ENCODE measurements at places on chromosomes 5 and 9.

DNA sequence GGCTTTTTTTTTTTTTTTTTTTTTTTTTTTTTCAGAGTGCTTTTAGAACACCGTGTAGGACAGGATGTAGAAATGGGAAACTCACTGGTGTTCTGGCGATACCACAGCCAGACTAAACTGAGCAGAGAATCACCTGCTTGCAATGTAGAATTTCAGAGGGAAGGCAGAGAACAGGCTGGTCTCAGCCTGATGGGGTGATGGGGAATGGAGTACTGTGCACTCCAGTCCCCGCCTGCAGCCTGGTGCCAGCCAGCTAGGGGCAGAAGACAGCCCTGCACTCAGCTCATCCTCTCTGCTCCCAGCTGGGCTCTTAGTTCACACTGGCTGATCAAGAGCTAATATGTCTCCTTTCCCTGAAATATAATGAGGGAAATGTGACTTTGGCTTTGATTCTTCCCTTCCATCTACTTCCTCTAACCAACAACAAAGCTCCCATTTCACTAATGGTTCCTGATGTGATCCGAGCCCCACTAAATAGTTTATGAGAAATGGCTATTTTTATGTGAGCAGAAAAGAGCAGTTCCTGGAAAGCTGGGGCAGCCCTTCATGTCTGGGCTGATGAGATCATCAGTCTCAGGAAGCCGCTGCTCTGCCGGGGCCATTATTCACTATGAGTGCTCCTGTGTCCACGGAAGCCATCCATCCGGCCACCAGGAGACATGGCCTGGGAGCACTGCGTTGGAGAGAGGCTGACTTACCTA lies 209.7 kb downstream of the GADD45G start:
- peak; percentile 62 for DNase-seq

DNA sequence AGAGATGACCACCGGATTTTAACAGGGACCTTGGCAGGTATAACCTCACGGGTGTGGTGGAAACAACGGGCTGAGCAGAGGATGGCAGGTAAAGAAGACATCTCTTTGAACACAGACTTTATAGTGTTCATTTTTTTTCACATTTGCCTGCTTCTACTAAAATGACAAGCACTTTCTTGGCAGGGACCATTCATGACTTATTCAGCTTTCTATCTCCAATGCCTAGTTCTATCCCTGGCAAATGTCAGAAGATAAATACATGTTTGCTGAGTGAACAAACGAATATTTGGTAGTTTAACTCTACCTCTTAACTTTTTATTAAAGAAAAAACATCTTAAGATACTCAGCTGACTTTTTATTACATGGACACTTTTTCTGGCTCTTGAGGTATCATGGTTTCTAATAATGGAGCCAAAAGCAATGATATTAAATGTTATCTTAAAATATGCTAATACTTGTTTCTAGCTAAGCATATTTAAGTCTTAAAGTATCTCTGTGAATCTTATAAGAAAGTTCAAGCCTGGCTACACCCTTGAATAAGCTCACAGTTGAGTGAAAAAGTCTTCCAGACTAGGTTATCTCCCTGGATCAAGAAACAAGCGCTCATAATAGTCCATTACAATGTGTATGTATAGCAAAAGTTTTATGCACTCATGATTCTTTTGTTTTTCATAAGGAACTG lies 8.5 kb downstream of the ELL2 start:
- no peak for DNase-seq

GRCh38 chr9:130576176-130576575 lies 3.2 kb upstream of the FUBP3 start:
- no peak for DNase-seq

GRCh38 chr5:17748941-17749340 lies 114.7 kb downstream of the TAF11L14 start:
- DNase-seq, result no peak

- DNase-seq, result no peak
These were observed 160.6 kb upstream of the PLCXD3 start for GRCh38 chr5:41670854-41671479.

DNA sequence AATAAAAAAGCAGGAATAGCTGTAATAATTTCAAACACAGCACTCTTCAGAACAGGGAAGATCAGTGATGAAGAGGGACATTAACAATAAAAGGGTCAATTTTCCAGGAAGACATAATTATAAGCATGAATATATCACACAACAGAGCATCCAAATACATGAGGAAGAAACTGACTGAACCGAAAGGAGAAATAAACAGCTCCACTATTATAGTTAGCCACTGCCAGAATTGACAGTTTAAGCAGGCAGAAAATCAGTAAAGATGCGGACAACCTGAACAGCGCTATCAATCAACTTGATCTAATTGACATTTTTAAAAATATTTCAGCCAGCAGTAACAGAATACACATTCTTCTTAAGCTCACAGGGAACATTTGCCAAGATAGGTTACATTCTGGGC lies 89.1 kb downstream of the MED10 start:
- no peak for DNase-seq

GRCh38 chr5:147621016-147621415 lies 111.1 kb upstream of the DPYSL3 start:
- no peak for DNase-seq

DNA sequence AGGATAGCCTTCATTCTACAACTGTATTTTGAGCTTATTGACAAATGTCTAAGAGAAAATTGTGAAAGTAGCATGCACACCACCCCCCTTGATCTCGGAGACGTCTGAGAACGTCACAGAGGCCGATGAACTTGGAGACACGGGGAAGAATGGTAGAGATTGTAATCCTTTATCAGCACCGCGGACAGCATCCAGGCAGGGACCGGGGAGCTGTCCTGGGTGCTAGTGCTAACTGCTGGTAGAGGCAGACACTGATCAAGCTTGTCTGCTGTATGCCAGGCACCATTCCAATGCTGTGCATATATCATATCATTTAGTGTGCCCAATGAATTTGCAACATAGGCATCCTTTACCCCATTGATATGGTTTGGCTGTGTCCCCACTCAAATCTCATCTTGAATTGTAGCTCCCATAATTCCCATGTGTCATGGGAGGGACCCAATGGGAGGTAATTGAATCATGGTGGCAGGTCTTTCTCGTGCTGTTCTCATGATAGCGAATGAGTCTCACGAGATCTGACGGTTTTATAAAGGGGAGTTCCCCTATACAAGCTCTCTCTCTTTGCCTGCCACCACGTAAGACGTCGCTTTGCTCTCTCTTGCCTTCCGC lies 98.8 kb downstream of the LHX2 start:
- DNase-seq, result no peak

DNA sequence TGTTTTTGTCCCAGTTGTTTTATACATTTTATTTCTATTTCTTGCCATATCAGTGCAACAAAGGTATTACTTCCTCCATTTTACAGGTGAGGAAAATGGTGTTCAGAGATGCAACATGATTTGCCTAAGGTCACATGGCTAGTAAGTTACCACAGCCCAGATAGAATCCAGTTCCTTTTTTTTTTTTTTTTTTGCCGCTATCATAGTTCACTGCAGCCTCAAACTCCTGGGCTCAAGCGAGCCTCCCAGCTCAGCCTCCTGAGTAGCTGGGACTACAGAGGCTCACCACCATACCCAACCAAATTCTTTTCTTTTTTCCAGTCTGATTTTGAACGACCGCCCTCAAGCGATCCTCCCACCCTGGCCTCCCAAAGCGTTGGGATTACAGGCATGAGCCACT lies 480 bp upstream of the CCDC69 start:
- DNase-seq, result no peak

DNA sequence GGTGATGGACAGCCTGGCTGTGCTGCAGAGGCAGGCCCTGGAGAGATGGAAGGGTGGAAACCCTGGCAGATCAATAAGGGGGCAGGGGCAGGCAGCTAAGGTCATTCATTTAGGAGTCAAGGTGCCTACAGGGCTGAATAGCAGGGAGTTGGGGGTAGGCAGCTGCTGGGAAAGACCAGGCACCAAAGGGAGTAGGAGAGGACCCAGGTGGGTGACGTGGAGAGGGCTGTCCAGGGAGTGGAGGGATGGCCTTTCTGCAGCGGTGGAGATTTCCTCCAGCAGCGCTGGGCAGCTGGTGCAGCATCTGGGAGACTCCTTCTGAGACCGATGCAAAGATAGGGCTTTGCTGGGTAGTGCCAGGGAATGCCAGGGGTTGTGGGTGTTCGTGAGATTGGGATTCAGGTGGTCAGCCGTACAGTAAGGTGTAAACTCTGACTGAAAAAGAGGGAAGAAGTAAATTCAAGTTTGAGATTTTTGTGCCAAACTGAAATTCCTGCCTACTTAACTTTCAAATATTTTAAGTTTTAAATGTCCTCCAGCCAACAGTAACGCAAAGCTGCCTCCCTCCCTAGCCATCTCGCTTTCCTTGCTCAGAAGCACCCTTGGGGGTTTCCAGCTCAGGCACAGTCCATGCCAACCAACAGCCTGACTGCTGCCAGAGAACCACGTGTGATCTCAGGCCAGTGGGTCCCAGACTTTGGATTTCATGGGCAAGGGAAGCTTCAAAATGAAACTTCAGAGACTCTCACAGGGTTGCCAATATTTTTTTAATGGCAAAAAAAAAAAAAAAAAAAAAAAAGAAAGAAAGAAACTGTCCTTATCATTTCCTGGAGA lies 18.6 kb upstream of the ANGPTL2 start:
- no peak for DNase-seq

- no peak for DNase-seq
These were observed 3.7 kb upstream of the DPM2 start for GRCh38 chr9:127941062-127941960.

GRCh38 chr9:4475301-4475700 lies 15.0 kb upstream of the SLC1A1 start:
- DNase-seq, result no peak

DNA sequence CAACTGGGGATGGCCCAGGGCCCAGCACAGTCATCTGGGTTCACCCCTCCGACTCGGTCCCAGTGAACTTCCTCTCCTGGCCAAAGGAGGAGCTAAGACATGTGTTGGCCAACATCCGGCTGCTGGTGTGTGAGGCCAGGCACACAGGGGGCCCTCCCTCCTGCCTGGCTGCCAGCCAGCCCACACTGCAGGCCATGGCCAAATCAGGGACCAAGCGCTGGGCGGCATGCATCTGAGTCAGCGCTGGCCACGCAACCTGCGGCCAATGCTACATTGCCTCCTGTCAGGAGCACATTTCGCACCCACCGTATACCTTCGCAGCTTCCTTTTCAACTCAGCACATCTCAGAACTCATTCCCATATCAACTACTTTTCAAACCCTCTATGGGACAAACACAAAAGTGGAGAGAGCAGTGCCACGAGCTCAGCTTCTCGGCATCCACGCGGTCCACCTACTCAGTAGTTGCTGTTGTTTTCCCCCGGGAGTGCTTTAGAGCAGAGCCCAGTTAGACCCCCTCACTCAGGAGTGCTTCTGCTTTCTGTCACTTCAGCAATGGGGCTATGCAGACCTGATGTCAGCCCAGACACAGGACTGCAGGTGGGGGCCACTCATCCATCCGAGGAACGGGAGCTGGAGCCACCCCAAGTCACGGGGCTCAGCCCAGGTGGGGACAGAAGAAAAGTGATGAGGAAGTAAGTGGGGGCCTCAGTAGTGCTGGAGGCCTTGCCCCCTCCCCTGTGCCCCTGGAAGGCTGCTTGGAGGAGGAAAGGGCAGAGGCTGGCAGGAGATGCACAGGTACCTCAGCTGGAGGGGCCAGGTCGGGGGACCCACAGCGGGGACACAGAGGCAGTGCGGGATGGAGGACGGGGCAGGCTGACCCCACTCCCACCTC lies 13.9 kb downstream of the NINJ1 start:
- no peak for DNase-seq

GRCh38 chr9:117258184-117258866 lies 156.5 kb downstream of the ASTN2 start:
- no peak for DNase-seq

- DNase-seq, result no peak
These were observed 47.6 kb downstream of the PDCD1LG2 start for GRCh38 chr9:5557606-5558587.

GRCh38 chr5:78648359-78649210 lies at the start of gene LHFPL2:
LHFPL2 (minus strand) TSS chr5:78648772; CDS start chr5:78510213, 138,559 bp downstream.
- peak; percentile 63 for DNase-seq

- no peak for DNase-seq
These were observed 161.2 kb upstream of the PITX1 start for GRCh38 chr5:135195270-135195608.

DNA sequence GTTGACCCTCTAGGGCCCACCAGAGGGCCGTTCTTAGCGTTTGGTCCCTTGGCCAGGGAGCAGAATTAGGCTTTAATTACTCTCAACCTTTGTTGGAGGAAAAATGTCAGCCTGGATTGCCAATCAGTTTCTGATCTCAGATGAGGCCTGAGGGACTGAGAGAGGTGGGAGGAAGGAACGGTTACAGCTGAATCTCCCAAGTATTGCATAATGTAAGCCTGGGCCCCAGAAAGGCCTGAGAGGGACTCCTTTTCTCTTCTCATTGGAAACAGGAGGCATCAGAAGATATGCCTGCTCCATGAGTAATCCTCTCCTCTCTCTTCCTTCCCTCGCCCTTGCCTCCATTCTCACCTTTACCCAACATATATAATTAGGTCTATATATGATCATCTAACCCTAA lies 105.7 kb downstream of the INSYN2B start:
- DNase-seq, result no peak

DNA sequence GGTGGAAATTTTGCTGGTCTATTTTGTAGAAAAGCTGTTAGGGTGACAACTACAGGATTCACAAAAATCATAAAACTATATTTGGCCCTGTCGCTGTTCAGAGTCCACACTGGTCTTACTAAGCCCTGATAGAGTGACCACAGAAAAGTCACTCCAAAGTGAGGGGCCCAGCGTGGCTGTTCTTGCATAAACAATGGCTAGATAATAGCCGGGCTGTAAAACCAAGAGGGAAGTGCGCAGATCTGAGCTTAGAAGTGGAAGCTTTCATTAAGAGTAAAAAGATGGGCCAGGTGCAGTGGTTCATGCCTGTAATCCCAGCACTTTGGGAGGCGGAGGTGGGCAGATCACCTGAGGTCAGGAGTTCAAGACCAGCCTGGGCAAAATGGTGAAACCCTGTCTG lies 15.5 kb upstream of the CTSL start:
- DNase-seq, result no peak

DNA sequence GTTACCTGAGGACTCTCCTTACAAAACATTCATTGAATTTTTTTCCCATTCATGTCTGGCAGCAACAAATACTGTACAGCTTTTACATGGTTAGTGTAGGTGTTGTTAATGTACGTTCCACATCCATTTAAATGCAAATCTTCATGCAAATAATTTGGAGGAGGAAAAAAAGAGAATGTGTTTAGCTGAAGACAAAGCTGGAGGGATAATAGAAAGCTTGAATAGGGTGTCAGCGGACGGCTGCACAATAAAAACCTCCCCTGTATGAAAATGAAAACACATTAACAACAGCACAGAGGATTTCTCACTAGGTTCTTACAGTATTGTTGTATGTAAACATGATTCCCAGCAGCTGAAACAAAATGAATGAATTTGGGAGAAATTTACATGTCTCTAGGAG lies 231.5 kb downstream of the ZNF608 start:
- DNase-seq, result no peak

GRCh38 chr5:95621839-95622629 lies 2.1 kb downstream of the GPR150 start:
- no peak for DNase-seq

- no peak for DNase-seq
These were observed 257.0 kb downstream of the EFNA5 start for GRCh38 chr5:107413754-107414153.

Data from NCI-H1417 (cell line).